ENCODE measurements at places on chromosomes 2 and 18. TPM values are rescaled to one million over a fixed set of nuclear protein-coding genes. Genes with fewer than 3 reads are reported as not detected.

The CTDSP1 gene
- 78.4 TPM for total RNA-seq

The IL1RN gene
- total RNA-seq: not detected

The ADRA2B gene
- not detected for total RNA-seq

The ANKRD53 gene
- total RNA-seq: 1.0 TPM
